ENCODE measurements at places on chromosomes 16 and 17.
A peak's percentile ranks its signal among the peaks of the same experiment; 100 is the strongest.

DNA sequence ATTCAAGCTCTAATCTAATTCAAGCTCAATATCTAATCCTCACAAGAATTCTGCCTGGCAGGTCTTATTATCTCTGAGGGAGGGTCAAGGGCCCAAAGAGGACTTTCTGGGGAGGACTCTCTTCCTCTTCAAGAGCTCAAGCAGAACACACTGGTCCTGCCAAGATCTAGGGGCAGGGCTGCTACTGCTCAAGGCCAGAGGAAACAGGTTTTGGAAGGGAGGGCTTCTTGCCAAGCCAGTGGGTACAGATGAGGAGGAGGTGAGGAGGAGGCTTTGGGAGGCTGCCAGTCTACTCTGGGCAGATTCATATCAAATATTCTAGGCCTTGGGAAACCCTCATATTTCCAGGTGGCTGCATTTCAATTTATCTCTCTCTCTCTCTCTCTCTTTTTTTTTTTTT is 51.8 kb upstream of the IL34 start:
- peak; percentile 15 for DNase-seq

DNA sequence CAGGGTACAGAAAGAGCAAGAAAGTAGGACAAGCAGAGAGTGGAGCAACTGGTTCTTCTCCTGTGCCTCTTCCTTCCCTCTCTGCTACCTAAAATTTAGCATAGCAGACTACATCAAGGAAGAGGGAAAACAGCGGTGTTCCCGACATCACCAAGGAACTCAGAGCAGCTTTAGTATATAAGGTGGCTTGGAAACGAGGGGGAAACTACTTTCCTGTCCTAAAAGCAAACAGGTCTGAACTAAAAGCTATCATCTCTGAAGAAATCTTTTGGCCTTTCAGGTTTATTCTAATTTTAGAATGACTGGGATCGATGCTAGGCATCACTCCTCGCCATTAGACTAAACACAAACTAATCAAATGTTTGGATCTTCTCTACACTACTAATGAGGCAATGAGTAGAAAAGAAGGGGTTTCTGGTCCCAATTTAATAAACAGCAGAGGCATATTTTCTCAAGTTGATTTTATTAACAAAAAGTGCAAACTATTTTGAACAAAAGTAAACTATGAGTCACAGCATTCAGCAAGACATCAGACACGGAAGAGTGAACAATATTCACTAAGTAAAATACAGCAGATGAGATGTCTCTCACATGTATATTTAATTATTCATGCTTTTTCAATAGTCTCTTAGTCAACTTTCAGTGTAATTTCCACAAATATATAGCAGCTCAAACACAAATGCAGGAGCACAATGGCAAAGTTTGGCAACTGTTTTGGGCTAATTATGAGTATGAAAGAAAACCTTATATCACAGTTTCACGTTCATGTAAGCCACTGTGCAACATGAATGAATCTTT is 108.7 kb downstream of the TRIM37 start:
- DNase-seq, result no peak

DNA sequence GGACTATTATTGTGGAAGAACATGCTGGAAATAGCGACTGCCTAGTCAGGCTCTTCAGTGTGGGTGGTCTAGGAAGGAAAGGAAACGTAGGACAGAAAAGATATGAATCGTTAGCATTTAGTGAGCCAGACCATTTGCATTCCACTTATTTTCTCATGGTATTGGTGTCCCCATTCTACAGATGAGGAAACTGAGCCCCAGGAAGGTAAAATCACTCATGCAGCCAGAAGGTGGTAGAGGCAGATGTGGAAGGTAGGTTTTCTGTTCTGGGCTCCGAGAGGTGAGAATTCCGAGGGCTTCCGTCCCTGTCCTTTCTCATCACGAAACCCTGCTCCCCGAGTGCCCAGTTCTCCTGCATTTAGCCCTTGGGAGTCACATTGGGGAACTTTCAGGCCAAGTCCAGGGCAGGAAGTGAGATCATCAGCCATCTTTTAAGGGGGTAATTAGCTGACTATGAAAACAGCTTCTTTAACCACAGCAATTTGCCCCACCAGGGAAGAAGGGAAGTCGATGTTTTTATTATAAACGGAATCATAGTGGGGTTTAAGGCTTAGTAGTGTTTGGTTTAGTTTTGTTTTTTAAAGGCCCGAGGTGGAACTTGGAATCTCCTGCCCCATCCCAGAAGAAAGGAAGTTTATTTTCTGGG is 110.7 kb upstream of the IRX3 start:
- no peak for DNase-seq

GRCh38 chr16:79077346-79077745 is 523.2 kb downstream of the MAF start:
- no peak for DNase-seq

- DNase-seq, result no peak
Observed at GRCh38 chr16:86494039-86494564, 16.2 kb upstream of the FOXF1 start.

Data from NCI-H446 (cell line).